ENCODE measurements at places on chromosomes 6 and 20.
A peak's percentile ranks its signal among the peaks of the same experiment; 100 is the strongest.

DNA sequence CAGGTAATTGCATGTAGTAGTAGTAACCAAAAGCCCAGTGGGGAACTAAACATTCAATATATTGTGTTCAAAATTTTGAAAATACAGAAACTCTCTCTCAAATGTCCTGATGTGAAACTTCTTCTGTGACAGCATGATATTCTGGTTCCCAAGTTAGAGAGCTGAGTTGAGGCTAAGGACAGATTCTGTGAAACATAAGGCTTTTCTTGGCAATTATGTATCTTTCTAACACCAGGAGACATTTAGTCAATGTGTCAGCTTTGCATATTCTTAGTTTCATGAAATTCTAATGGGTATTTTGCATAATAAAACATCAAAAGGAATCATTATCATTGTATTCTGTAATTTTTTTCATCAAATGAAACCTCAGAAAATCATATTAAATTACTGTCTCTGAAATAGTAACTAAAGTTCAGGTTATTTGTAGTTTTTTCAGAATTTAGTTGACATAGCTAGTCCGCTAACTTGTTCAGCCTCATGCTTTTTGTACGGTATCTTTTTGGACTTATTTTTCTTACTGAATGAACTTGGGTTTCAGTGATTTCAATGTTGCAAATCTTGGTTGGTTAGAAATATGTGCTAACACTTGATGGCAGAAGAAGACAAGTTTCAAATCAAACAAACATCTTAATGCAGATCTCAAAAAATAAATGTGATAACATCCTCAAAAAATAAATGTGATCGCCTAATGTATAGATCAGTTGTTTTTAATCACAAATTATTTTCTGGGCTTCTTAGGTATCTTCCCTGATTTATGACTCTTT, 70.4 kb downstream of the AKAP7 start:
- H3K4me1 ChIP-seq, result no peaks in the 10 kb centered on the region
- H3K36me3 ChIP-seq, result no peaks in the 10 kb centered on the region
- H3K27ac ChIP-seq, result no peak overlapping the region
- H3K27me3 ChIP-seq, result no peaks in the 10 kb centered on the region
- no peak overlapping the region for H3K4me3 ChIP-seq

DNA sequence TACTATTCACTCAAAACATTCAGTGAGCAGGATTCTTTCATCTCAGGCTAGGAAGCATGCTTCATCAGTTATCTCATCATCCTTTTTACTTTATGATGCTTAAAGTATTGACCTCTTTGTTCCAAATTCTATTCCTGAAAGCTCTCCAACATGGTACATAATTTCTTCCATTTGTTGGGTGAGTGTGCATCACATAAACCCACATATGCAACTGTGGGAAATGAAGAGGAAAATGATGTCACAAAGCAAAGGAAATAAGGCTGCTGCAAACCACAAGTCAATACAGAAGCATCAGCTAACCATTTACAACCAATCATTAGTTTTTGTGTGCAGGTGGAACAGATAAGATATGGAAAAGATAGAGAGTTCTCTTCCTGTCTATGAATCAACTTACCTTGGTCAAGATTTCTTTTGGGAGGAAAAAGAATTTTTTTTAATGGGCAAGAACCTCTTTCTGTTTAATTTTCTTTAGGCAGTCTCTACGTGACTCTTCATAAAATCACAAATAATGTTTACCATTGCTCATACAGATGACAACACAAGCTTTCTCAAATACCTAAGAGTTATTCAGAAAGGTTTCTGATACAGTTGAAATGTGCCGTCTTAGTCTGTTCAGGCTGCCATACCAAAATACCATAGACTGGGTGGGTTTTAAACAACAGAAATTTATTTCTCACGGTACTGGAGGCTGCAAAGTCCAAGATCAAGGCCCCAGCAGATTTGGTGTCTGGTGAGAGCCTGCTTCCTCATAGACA, 259.9 kb downstream of the ADGRG6 start:
- H3K4me3 ChIP-seq, result no peak overlapping the region
- H3K4me1 ChIP-seq, result peaks cover 3% of the 10 kb centered on the region
- no peak for DNase-seq
- no peaks in the 10 kb centered on the region for H3K27me3 ChIP-seq
- H3K36me3 ChIP-seq, result no peaks in the 10 kb centered on the region
- H3K27ac ChIP-seq, result no peak overlapping the region

DNA sequence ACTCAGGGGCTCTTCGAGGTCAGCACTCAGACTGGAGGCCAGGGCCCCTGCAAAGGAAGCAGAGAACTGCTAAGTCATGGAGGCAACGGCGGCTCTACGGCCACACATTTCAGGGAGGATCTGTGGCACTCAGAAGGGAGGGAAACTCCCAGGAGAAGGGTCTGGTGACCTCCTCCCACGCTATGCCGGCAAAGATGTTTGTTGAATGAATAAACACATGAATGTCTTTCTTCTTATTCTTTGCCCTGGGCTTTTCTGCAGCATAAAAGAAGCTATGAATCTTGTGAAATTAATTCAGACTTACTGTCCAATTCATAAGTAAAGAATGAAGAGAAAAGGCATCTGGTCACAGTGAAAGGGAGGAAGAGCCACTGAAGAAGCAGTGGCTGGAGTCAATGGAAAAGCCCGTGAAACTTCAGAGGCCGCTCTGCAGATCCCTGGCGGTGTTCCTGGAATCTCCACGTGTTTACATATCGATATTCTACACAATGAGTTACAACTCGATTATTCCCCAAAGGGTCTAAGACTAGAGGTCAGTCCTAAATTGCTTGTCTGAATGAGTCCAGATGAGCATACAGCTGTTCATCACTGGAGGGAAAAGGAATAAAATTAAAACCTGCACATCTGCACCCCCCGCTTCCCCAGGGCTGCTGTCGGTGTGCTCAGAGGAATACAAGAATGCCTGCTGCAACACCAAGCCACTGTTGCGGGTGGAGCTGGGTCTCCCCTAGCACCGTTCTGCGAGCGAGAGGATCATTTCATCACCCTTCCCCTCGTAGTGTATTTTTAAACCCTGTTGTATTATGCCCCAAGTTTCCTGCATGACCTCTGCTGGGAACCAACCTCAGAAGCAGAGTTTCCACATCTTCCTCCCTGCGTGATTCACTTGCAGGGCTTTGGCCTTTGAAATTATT, 25.6 kb downstream of the INSM1 start:
- peaks cover 6% of the 10 kb centered on the region for H3K36me3 ChIP-seq
- DNase-seq, result no peak
- H3K27me3 ChIP-seq, result peaks cover 12% of the 10 kb centered on the region
- H3K27ac ChIP-seq, result no peak overlapping the region

GRCh38 chr20:61461461-61461860, 209.4 kb downstream of the CDH4 start:
- no peaks in the 10 kb centered on the region for H3K36me3 ChIP-seq
- DNase-seq, result no peak
- H3K4me3 ChIP-seq, result no peak overlapping the region
- no peak overlapping the region for H3K27ac ChIP-seq
- no peaks in the 10 kb centered on the region for H3K4me1 ChIP-seq

GRCh38 chr20:50308513-50309279, 118.1 kb downstream of the CEBPB start:
- H3K4me3 ChIP-seq, result no peak overlapping the region
- peaks cover 10% of the 10 kb centered on the region for H3K27me3 ChIP-seq
- H3K27ac ChIP-seq, result peak overlapping the region; percentile 64
- H3K4me1 ChIP-seq, result peaks cover 43% of the 10 kb centered on the region

- peaks cover 3% of the 10 kb centered on the region for H3K27me3 ChIP-seq
- H3K27ac ChIP-seq, result no peak overlapping the region
- DNase-seq, result no peak
- peaks cover 12% of the 10 kb centered on the region for H3K36me3 ChIP-seq
These were observed 23.7 kb downstream of the PLCB1 start for GRCh38 chr20:8155812-8156211.

DNA sequence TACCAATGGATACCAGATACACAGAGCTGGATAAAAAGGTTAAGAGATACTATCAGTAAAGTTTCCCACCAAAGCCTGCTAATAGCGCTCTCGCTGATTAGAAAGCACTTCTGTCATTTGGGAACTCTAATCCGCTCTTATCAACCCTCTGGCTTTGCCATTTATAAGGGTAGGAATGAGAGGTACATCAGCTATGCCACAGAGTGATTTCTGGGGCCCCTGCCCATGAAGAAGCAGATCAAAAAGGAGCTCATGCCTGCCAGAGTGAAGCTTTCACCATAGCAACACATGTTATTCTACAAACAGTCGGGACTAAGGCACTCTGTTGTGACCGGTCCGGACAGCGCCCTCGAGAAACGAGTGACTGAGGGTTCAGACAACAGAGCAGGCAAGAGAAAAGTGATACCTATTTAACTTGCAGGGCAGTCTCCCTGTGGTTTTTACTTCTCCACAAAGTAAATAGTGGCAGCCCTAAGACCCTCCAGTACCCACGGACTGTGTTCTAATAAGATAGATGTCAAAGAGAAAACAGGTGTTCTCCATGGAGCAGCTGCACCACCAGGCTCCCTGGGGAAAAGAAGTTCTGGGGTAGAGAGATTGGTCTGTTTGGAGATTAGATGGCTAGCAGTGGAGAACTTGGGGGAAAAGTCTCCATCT, 5.6 kb downstream of the TRAM2 start:
- H3K27ac ChIP-seq, result peak overlapping the region; percentile 48
- DNase-seq, result no peak
- H3K27me3 ChIP-seq, result peaks cover 18% of the 10 kb centered on the region
- peaks cover 8% of the 10 kb centered on the region for H3K36me3 ChIP-seq
- H3K4me1 ChIP-seq, result peaks cover 83% of the 10 kb centered on the region

GRCh38 chr6:21601932-21602390, 8.4 kb downstream of the SOX4 start:
- DNase-seq, result no peak
- no peak overlapping the region for H3K4me3 ChIP-seq
- H3K27ac ChIP-seq, result no peak overlapping the region
- peaks cover 16% of the 10 kb centered on the region for H3K36me3 ChIP-seq
- H3K4me1 ChIP-seq, result peaks cover 40% of the 10 kb centered on the region
- H3K27me3 ChIP-seq, result peaks cover 12% of the 10 kb centered on the region

GRCh38 chr6:38095054-38095453, 275.5 kb downstream of the ZFAND3 start:
- H3K27ac ChIP-seq, result no peak overlapping the region
- no peak overlapping the region for H3K4me3 ChIP-seq
- H3K4me1 ChIP-seq, result peaks cover 7% of the 10 kb centered on the region
- H3K36me3 ChIP-seq, result no peaks in the 10 kb centered on the region
- H3K27me3 ChIP-seq, result no peaks in the 10 kb centered on the region

- no peak for DNase-seq
- H3K4me1 ChIP-seq, result peaks cover 10% of the 10 kb centered on the region
- H3K27me3 ChIP-seq, result peaks cover 3% of the 10 kb centered on the region
- H3K36me3 ChIP-seq, result no peaks in the 10 kb centered on the region
- no peak overlapping the region for H3K4me3 ChIP-seq
These were observed 104.0 kb downstream of the EYA2 start for GRCh38 chr20:46998477-46999240.

DNA sequence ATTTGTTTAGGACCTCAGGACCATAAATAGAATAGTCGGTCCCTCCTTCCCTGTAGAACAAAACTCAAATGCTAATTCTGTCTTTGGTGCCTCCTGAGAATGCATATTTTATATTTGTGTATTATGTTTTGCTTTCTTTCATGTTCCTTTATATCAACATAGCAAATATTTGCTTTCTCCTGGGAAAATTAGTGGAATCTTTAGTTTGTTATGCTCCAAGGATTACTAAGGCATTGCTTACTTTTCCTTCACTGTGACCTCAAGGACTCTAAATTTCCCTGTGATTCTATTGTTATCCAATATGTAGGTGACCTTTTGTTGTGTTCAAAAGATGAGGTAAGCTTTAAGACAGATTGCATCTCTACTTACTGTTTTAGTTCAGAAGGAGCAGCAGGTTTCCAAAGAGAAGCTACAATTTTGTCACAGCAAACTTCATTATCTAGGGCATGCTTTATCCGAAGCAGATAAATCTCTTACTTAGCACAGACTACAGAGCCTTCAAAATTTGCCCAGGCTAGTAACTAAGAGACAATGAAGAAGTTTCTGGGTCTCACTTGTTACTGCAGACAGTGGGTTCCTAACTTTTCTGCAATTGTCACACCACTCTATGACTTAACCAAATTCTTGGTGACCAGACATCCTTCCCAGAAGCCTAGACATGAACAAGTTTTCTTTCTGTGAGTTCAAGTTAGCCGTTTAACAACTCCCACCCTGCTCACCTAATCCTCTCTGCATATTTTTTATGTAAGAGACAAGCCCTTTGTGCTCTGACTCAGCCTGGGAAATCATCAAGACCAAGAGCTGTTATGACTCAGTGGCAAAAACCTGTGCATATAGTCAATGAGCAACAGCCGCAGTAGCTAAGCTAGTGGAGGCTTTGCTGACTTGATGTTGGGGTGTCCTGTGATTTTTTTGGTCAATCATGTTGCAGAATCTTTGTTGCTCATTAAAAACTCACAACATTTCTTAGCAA, 378.8 kb downstream of the QKI start:
- no peak overlapping the region for H3K27ac ChIP-seq
- H3K4me1 ChIP-seq, result no peaks in the 10 kb centered on the region
- DNase-seq, result no peak
- no peaks in the 10 kb centered on the region for H3K36me3 ChIP-seq
- H3K27me3 ChIP-seq, result peaks cover 5% of the 10 kb centered on the region
- H3K4me3 ChIP-seq, result no peak overlapping the region

GRCh38 chr6:11607383-11607782, 69.8 kb downstream of the TMEM170B start:
- peaks cover 30% of the 10 kb centered on the region for H3K4me1 ChIP-seq
- H3K27me3 ChIP-seq, result peaks cover 3% of the 10 kb centered on the region
- no peak overlapping the region for H3K4me3 ChIP-seq
- no peak overlapping the region for H3K27ac ChIP-seq
- H3K36me3 ChIP-seq, result no peaks in the 10 kb centered on the region

GRCh38 chr20:36875702-36876472, at the start of gene TLDC2:
Gene TLDC2 (plus strand): TSS chr20:36876138. CDS start chr20:36876175, 37 bp downstream.
- no peak within 1 kb of the TSS for H3K27ac ChIP-seq
- no peak for DNase-seq
- peaks cover 3% of the 10 kb centered on the region for H3K4me1 ChIP-seq
- H3K4me3 ChIP-seq, result no peak within 1 kb of the TSS

DNA sequence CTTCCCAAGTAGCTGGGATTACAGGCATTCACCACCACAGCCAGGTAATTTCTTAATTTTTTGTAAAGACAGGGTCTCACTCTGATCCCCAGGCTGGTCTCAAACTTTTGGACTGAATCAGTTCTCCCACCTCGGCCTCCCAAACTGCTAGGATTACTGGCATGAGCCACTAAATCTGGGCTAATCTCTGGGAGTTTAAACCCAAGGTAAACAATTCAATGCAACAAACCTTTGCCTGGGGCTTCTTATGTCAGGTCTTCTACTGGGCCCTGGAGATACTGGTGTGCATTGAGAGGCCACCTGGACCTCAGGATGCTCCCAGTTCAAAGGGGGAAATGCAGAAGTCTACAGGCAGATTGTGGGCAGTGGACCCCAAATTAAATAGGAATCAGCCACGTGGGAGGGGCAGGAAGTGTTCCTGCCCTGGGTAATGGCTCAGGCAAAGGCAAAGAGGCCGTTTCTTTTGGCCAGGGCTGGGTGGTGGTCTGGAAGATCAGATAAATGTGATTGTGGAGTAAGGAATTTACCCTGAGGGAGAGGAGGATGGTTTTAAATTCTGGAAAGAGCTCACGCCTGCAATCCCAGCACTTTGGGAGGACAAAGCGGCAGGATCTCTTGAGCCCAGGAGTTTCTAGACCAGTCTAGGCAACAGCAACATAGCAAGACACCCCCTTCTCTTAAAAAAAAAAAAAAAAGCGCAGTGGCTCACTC, 1.3 kb upstream of the MYBL2 start:
- no peak for DNase-seq
- H3K27ac ChIP-seq, result no peak overlapping the region
- no peaks in the 10 kb centered on the region for H3K27me3 ChIP-seq
- H3K4me3 ChIP-seq, result peak overlapping the region; percentile 43

GRCh38 chr6:122610690-122611455, 668 bp downstream of the PKIB start:
- H3K27ac ChIP-seq, result no peak overlapping the region
- peaks cover 14% of the 10 kb centered on the region for H3K36me3 ChIP-seq
- DNase-seq, result peak; percentile 10
- peaks cover 7% of the 10 kb centered on the region for H3K4me1 ChIP-seq
